8988T (cell line): ENCODE measurements at places on chromosomes 3 and 15.
A peak's percentile ranks its signal among the peaks of the same experiment; 100 is the strongest.

DNA sequence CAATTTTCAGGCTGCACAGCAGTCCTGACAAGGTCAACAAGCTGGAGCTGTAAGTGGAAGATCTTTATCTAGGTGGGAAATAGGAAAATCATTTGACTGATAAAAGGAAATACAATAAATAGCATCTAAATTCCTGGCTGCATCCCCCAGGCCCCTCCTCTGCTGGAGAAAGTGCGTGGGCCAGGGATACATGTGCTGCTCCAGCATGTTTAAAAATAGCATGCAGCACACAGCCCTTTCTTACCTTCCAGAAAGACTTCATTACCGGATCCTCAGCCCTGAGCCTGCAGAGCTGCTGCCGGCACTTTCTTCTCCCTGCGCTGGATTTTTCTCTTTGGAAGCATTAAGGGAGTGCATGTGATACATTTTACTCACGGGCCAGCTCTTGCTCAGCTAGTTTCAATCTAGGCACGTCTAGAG lies 77.3 kb downstream of the HMG20A start:
- DNase-seq: no peak

DNA sequence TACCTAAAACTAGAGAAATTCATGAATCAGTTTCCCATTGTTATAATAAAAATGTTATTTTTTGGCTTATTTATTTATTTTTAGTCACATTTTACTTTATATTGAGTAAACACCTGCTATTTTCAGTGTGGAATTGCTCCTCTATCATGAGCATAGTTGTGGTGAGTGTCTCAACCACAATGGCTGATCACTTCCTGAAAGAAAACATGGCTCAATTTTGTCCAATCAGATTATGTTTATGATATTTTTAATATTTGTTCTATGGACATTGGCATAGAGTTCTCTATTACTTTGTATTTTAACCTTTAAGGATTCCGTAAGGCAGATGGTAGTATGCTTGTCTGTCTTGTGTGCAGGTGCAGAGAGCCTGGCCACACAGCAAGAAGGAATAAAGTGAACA lies 16.2 kb upstream of the GRM7 start:
- DNase-seq: no peak

DNA sequence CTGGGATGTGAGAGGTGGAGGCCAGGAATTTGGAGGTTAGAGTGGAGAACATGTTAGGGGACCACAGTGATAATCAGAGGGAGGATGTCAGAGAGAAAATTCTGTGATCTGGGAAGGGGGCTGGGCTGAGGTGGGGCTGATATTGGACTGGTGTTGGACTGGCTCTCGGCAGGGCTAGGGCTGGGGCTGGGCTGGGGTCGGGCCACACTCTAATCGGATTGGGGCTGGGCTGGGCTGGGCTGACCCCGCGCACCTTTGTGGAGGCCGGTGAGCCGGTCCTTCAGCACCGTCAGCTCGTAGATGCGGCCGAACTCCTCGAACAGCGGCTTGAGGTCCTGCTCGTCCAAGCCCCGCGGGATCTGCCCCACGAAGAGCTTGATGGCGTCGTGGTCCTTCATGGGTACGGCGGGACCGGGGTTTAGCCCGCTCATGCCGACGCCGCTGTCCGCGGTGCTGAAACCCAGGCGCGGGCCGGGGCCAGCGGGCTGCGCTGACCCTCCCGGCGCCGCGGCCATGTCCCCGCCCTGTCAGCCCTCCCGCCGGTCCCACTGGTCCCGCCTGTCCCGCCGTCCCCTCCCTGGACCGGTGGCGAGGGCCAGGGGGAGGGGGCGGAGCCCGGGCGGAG lies 485 bp downstream of the CELF6 start:
- peak; percentile 57 for DNase-seq

GRCh38 chr3:36097209-36097608 lies 283.1 kb upstream of the STAC start:
- no peak for DNase-seq

DNA sequence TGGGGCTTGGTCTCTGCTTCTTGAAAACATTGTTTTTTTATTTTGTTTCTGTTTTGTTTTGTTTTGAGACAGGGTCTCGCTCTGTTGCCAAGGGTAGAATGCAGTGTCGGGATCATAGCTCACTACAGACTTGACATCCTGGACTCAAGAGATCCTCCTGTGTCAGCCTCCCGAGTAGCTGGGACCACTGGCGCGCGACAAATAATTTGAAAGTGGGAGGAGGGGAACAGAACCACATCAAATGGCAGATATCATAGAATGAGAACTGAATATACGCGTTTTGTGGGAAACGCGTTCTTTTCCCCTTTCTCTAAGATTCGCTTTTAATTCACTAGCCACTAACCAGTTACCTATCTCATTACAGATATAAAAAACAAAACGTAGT lies 641 bp upstream of the VPS13C start:
- DNase-seq: no peak

DNA sequence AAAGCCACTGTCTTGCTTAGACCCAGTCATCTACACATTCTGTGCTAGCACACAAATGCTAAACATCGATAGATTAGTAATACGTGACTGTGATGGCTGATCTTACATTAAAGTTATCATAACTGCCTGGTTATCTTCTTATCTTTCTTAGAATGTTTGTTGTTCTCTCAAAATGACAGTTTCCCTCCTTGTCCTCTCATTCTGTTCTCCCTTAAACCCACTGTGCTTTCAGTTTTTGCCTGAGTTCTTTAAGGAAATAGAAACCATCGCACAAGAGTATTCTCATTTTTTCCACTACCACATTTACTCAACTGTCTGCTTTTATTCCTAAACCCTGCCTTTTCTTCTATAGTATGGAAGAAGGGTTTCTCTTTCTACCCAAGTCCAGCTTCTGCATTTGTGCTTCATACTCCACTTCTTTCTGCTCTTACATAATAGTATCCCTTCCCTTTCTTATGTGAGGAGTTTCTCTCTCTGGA lies 17.1 kb downstream of the STX19 start:
- DNase-seq: no peak

- no peak for DNase-seq
These were observed 3.1 kb downstream of the NSUN3 start for GRCh38 chr3:94065819-94066480.

DNA sequence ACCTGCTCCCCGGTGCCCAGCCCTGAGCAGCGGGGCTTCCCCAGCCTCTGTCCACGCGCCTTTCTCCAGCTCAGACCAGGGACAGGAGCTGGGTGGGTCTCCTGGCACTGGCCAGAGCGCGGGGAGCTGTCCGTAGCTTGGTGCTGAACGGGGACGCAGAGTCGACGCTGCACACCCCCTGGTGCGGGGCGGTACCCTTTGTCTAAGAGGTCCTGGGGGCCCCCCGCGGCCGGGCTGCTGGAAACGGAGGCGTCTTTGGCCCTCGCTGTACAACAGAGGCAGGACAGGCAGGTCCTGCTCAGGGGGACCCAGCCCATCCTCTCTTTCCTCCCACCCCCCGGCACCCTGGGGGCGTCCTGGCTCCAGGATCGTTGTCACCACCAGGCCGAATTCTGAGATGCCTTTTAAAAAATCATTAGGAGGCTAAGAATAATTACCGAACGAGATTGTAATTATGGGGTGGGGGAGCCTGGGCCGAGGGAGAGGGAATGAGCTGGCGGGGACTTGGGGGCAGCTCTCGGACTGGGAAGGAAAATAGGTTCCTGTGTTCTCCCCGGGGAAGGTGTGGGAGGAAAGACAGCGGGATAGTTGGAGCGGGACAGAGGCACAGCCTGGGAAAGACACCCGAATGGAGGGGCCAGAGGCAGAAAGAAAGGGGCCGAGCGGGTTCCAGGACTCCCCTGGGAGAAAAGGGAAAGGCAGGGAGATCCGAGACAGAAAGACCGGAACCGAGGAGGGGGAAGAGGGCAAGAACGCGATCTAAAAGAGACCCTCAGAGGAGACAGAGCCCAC lies 4.1 kb upstream of the SKOR1 start:
- no peak for DNase-seq

DNA sequence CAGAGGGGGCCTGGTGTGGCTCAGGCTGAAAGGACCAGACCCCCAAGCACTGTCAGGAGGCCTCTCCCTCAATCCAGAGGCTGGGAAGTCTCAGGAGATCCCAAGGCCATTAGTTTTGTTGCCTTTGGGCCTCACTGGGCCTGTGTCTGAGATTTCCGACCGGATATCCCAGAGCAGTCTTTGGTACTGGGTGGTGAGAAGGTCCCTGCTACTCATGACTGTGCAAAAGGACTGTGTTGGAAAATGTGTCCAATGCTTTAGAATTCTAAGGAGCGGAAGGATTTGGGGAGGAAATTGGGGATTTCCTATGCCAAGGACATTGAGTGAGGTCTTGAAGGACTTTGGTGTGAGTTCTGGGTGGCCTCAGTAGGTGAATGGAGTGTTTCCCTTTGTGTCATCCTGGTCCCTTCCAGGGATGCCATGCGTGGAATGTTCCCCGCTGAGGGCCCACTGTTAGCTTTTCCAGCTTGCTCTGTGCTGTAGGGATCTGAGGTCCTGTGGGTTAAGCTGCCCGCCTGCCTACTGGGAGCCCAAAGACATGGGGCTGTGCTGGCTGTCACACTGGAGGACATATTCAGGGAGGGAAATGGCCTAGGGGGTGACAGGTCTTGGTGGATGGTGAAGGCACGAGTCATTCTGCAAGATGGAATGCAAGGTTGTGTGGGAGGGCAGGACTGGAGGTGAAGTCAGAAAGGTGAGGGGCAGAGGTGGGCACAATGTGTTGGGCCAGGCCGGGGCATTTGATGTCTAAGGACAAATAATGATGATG lies 16.4 kb downstream of the SMAD6 start:
- DNase-seq: no peak
